Mammary microvascular endothelial cell (primary cell): ENCODE measurements at places on chromosomes 12 and 14. TPM values are rescaled to one million over a fixed set of nuclear protein-coding genes. Genes with fewer than 3 reads are reported as not detected.

MYO1H gene
- not detected in 2 replicates for total RNA-seq

MDM2 gene
- 196 and 219 TPM in 2 replicates for total RNA-seq

LHX5 gene
- total RNA-seq = not detected in 2 replicates

C14orf39 gene
- total RNA-seq = not detected in 2 replicates

CELA1 gene
- not detected in 2 replicates for total RNA-seq

SPTB gene
- total RNA-seq = not detected in 2 replicates

ADAM21 gene
- 0.07 TPM in 1 of 2 replicates, not detected in the other for total RNA-seq

ARID2 gene
- 6.3 and 7.3 TPM in 2 replicates for total RNA-seq

TC2N gene
- 1.0 and 1.1 TPM in 2 replicates for total RNA-seq

NEUROD4 gene
- total RNA-seq = not detected in 2 replicates
